ENCODE measurements at places on chromosomes 3 and 15. TPM values are rescaled to one million over a fixed set of nuclear protein-coding genes. Genes with fewer than 3 reads are reported as not detected.

TMEM212 gene
- not detected for total RNA-seq

ABCF3 gene
- total RNA-seq: 63.9 TPM

- DNase-seq: no peak
Measured at GRCh38 chr15:69107025-69107620, 53.3 kb upstream of the GLCE start.

DNA sequence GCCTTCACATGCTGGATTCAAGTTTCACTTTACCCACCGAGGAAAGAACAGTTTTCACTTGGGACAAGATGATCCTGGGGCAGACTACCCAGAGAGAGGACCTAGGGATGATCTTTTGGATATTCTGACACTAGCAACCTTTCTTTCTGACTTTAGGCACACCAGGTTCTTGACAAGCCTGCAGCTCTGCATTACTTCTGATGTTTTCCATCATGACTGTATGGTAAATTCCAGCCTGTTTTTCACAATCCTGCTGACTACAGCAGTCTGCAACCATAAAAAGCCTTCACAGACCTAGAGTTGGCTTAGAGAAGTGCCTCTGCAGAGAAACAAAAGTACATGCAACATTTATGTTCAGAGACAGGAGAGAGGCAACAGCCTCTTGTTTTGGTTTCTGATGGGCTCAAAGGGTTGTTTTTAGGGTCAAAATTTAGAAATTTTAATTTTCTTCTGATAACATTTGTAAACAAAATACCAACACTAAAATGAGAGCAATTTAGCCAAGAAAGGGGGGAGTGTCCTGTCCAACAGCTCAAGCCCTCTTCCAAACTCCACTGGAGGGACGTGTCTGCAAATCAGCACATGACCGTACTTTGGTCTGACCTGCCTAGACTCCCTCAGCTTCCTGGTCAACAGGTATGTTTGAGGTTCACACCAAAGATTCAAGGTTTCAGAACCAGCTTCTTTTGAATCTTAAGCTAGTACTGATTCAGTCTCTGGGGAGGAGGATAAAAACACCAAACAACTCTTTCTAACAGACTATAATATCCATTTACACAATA lies 799 bp downstream of the ABI3BP start:
- no peak for DNase-seq

GRCh38 chr15:45448066-45448915 lies 69.9 kb upstream of the GATM start:
- DNase-seq: no peak

- peak; percentile 33 for DNase-seq
Measured at GRCh38 chr3:10783360-10784351, 32.4 kb upstream of the SLC6A11 start.

DNA sequence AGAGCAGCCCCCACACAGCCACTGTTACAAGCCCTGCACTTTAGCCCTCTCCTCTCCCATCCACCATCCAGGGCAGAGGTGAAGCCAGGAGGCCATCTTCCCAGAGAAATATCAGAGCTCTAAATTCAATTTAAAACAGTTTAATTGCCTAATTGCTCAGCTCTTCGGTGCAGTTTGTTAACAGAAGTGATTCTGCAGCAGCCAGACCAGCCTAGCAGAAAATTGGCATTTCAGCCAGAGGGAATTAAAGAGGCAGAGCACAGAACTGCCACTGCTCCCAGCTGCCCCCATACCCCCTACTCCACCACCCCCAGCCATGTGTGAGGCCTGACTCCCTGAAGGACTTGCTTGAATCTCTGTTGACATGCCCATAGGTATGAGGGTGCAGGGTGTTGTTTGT lies 38.5 kb downstream of the TPRA1 start:
- no peak for DNase-seq

DNA sequence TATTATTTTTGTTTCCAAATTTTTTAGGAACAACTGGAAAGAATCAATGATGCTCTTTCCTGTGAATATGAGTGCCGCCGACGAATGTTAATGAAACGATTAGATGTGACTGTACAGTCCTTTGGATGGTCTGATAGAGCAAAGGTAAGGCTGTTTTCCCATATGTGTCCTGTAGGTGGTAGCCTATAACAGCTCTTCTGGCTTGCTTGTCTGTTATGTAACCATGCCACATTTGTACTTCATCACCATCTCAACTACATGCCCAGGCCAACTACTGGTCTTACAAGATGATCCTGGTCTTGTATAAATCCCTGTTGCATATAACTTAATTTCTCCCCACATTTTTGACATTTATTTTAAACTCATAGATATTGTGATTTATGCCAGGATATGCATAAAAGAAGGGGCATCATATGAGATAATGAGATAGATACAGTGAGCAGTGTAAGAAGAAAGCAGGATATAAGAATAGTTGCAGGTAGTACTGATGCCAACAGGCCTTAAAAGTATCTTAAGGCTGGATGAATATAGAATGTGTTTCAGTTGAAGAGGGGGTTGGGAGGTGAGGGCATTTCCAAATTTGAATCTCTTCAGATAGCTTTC lies 20.3 kb downstream of the FAM98B start:
- no peak for DNase-seq

DNA sequence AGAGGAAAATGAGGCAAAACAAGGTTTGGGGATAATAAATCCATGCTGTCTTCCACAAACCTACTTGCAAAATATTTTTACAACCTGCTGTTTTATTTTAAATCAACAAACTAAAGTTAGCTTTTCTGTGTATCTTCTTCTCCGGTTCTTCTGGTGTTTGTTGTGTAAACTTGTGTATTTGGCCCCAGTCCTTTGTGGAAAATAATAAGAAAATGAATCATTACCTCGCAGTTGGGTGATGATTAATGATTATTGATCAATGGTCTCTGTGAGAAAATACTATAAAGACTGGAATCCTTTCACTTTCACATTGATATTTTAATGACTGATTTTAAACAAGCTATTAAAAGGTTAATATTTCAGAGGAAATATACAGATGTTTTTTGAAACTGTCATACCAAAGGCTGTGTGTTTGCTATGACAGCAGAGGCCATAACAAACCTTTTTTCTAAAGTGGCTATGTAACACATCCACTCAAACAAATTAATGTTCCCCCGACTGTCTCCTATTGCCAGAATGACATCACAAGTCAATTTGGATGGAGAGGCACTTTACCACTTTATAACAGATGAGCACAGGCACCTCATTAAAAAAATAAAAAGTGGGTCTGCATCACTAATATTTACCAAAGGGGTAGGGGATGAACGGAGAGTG lies 152.5 kb downstream of the MEX3B start:
- DNase-seq: no peak

- DNase-seq: no peak
Measured at GRCh38 chr3:176741664-176742047, 455.6 kb downstream of the TBL1XR1 start.

DNA sequence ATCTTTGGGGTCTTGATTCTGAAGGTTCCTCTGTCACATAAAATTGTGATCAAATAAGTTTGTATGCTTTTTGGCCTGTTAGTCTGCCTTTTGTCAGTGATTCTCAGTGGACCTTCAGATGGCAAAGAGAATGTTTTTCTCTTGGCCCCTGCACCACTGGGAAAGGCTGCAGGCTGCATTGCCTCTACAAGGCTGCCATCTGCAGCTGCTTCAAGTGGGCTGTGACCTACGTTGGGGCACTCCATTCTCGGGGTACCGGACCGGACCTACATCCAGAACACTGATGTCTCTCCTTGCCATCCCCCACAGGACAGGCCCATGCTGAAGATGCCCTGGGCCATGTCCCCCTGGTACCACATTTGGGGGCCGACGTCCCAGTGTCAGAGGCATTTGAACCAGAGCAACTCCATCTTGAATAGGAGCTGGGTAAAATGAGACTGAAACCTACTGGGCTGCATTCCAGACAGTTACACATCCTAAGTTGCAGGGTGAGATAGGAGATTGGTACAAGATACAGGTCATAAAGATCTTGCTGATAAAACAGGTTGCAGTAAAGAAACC lies 37.5 kb upstream of the MFGE8 start:
- no peak for DNase-seq

DNA sequence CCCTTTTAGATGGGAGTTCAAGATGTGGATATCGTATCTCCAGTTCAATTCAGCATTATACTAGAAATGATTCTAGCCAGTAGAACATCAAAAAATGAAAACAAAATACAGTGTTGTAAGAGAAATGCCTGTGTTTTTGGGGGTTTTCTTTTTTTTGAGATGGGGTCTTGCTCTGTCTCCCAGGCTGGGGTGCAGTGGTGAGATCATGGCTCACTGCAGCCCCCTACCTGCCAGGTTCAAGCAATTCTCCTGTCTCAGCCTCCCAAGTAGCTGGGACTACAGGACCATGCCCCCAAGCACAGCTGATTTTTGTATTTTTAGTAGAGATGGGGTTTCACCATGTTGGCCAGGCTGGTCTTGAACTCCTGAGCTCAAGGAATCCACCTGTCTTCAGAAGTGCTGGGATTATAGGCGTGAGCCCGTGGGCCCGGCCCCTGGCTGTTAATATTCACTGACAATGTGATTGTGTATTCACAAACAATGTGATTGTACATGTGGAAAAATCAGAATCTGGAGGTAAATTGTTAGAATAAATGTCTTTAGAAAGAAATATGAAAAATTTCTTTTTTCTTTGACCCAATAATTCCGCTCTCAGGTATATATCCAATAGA lies 59.0 kb downstream of the ARIH1 start:
- DNase-seq: no peak

DNA sequence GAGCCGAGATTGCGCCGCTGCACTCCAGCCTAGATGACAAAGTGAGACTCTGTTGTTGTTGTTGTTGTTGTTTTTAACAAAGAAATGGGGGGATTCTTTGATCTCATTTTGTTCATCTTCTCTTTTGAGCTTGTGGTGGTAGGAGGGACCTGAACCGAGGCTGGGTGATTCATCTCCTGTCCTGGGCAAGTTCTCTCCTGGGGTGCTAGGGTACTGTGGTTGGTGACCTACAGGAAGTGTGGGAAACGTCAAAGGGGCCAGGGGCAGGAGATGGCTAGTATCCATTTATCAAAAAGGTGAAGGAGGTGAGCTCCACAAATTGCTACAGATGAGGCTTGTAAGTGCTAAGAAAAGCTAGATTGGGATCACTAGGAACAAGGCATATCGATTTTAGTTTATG lies 14.3 kb downstream of the PPCDC start:
- DNase-seq: no peak

GRCh38 chr3:60514866-60515265 lies 736.4 kb downstream of the FHIT start:
- DNase-seq: no peak

MYRIP gene
- total RNA-seq: 0.48 TPM

IP6K2 gene
- total RNA-seq: 139 TPM

DNA sequence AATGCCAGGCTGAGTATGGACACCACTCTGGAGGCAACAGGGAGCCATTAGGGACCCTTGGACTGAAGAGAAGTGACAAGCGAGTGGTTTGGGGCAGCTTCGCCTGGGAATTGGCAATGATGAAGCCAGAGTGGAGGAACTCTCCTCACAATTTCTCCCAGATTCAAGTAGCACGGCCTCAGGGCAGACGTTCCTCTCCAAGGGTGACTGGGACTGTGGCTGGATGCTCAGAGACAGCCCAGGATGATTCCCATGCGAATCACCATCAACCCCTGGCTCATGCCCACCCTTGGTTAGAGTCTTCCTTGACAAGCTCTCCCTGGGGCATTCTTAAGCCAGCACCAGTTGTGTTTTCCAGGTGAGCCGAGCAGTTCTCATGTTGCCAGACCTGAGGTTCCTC lies 16.3 kb upstream of the DOCK3 start:
- no peak for DNase-seq

- DNase-seq: no peak
Measured at GRCh38 chr3:30502742-30503073, 103.7 kb upstream of the TGFBR2 start.

IMPG2 gene
- 0.40 TPM for total RNA-seq

SI gene
- total RNA-seq: not detected

DNA sequence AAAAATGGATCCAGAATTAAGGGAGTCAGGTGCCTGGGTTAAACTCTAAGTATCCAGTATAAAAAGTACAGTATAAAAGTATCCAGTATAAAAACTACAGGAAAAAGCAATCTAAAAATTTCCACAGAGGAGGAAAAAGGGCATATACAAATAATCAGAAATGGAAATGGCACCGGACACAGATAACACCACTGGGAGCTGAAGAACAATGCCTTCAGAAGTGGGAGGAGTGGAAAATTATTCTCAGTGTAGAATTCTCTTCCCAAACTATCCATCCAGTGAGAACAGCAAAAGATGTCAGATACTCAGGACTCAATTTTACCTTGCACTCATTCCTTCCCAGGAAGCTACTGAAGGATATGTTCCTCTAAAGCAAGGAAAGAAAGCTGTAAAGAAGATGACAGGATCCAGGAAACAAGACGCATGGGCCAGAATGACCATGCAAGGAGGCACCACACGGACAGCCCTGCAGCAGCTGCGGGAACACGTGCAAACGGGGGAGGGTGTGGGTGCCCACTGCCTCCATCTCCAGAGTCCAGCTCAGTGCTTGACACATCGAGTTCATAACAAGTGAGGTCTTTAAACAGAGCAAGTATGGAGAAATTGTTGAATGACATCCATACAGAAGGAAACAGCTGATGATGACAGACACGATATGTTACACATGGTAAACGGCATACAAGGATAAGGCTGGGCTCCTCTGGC lies 68.5 kb downstream of the CHSY1 start:
- DNase-seq: no peak

FANCD2OS gene
- total RNA-seq: not detected

DNA sequence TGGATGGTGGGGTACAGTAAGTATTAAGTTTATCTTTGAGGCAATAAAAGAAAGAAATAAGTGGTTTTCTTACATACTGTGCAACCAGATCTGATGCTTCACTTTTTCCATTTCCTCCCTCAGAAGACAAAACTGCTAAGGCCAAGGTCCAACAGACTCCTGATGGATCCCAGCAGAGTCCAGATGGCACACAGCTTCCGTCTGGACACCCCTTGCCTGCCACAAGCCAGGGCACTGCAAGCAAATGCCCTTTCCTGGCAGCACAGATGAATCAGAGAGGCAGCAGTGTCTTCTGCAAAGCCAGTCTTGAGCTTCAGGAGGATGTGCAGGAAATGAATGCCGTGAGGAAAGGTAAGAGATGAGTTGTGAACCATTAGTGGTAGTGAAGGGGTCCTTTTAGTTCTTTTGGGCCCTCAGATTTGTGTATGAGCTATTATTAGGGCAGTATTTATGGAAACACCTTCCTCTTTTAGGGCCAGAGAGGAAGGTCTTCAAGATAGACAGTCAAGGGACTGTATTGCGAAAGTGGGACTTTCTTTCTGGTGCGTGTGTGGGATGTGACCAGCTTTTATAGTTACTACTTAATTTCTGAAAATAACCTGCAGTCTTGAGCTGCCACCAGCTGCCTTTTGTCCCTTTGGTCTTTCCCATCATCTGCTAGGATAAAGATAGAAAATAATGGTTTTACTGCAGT lies 4.6 kb downstream of the ALAS1 start:
- no peak for DNase-seq

IQGAP1 gene
- 46.1 TPM for total RNA-seq

GRCh38 chr3:184651904-184652303 lies 60.0 kb downstream of the MAGEF1 start:
- DNase-seq: no peak

GRCh38 chr15:45871121-45871855 lies 236.5 kb downstream of the SQOR start:
- DNase-seq: no peak

PLSCR2 gene
- not detected for total RNA-seq

- no peak for DNase-seq
Measured at GRCh38 chr3:30520699-30521098, 85.7 kb upstream of the TGFBR2 start.

Measured in neural crest cell (in vitro differentiated cells).